ENCODE measurements at places on chromosomes 3 and 15. TPM values are rescaled to one million over a fixed set of nuclear protein-coding genes. Genes with fewer than 3 reads are reported as not detected.

- no peak for DNase-seq
These were observed 232.4 kb downstream of the RBMS3 start for GRCh38 chr3:29513236-29513635.

DNA sequence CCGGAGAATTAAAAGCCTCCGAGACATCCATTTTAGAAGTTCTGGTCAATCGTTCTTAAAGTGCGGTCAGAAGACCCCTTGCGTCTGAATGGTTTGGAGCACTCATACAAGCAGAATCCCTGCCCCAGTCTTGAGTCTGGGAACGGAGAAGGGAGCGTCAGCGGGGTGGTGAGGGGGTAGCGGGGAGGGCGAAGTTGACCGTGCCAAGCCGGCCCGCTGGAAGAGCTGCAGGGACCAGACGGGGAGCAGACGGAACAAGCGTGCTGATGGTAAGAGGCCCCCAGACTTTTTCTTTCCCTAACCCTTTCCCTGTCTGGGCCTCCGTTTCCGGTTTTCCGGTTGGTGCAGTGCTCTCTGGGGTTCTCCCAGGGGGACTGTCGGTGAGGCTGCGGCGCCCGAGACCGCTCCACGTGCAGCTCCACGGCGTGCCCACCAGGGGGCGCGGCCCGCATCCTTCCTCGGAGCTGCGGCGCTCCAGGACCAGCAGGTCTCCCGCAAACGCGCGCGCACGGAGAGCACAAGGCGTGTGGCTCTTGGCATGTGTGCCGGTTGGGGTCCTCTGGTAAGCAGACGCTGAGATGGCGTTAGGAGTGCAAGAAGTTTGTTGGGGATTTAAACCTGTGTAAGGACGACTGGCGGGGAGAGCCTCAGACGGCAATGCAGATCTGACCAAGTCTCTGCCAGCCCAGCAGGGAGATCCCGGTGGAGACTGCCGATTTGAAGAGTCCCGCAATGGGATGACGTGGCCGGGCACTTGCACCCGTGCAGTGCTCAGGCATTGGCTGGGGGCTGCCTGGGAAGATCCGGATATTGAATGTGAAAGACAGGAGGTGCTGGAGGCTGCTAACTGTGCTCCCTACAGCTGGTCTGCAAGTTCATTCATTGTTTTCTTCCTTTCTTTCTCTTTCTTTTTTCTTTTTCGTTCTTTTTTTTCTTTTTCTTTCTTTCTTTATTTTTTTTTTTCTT is 19.2 kb upstream of the CORO2B start:
- DNase-seq = peak; percentile 72

DNA sequence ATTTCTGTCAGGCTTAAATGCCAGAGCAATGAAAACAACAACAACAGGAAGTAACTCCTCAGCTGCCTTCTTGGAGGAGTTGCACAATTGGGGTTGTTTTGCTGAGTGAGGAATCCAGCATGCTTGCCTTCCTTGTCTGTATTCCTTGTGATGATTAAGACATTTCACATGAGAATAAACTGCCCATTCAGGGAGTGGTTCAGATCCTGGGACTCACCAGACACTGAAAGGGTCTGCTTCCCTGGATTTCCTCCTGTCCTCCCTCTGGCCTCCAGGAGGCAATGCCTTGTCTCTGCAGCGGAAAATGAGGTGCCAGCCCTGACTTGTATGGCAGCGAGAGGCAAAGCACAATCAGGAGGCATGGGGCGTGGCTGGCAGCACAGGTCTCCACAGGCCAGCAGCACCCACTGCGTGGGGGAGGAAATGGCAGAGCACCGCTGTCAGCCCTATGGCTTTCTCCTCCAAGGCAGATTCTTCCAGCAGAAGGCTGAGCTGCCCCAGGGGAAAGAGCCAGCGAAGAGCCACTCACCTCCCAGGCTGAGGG is 41.5 kb downstream of the RBP2 start:
- DNase-seq = peak; percentile 54

DNA sequence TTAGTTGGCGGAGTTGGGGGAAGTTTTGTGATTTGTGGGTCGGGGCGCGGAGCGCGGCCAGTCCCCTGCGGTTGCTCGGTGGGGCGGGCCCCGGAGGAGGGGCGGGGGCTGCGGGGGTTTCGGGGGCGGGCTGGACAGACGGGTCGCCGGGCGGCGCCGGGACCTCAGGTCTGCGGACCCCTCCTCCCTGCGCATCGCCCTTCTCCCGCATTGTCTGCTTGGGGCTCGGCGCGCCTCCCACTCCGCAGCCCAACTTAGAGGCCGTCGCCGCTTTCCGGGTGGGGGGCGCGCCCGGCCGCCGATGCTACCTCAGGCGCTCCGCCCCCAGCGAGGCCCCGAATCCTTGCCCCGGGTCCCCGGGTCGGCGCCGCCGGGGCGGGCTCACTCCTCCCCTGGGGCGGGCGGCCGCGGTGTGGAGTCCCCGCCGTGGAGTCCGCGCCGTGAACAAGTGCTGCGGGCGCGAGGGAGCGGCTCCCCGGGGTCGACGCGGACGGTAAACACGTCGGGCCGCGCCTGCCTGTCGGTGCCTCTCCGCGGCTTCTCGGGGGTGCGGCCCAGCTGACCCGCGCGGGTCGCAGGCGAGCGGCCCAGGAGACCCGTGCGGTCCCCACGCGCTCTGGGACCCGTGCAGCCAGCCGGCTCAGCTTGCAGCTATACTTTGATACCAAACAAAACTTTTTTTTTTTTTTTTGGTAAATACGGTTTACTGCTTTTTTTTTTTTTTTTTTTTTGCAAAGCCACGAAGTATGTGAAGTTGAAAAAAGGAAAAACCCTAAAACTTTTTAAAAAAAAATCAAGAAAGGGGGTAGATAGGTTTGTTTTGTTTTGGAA is 624 bp downstream of the AKAP13 start:
- DNase-seq = peak; percentile 56

LRRC15 gene
- not detected for total RNA-seq
